ENCODE measurements at places on chromosomes 6 and 20. TPM values are rescaled to one million over a fixed set of nuclear protein-coding genes. Genes with fewer than 3 reads are reported as not detected.

- DNase-seq = no peak
These were observed 36.4 kb upstream of the SYNJ2 start for GRCh38 chr6:157944983-157945931.

Gene SLC35D3
- not detected for polyA plus RNA-seq

DNA sequence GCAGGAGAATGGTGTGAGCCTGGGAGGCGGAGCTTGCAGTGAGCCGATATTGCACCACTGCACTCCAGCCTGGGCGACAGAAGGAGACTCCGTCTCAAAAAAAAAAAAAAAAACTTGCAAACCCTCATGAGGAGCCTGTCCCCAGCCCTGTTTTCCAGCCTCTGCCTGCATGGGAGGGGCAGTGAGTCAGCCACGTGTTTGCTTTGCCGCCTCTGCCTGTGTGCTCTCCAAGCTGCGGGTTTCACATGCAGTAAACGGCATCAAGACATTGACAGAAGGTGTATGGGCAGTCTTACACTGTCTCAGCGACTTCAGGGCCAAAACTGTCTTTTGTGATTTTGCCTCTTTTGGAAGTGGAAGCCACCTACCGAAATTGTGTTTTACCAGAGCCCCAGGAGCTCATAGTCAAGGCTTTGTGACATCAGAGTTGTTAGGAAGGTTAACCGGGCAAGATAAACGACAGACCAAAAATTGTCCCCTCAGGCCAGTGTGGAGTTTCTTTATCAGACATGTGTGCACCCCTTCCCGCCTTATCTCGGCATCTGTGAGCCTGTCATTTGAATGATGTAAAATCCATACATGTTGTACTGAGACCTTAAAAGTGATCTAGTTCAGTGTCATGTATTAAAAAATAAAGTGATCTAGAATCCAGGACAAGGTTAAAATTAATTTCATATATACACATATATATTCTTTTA lies 52.9 kb downstream of the RPP40 start:
- DNase-seq = no peak

DNA sequence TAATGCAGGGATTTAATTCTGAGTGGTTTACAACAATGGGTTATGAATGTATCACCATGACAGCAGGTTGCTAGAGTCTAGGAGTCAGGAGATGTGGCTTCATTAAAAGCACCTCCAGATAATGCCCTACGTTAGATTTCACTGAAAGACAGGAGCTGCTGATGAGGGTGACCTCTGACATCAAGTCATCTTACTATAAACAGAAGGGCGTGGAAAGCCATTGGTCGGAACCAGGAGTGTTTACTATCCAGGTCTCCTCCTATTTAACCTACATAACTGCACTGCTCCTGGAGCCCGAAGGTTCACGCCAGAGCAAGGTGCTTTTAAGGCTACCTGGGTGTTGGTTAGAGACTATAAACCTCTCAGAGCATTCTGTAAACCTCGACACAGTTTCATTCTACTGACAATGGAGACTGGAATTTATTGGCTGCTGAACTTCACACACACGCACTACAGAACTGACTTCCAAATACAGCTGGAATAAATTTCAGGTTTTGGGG lies 128.7 kb downstream of the EYA4 start:
- no peak for DNase-seq

GRCh38 chr20:46568570-46569129 lies 18.2 kb upstream of the OCSTAMP start:
- DNase-seq = peak; percentile 87

GRCh38 chr6:37524025-37524969 lies 24.6 kb upstream of the CCDC167 start:
- DNase-seq = no peak

Gene FAM83D
- 20.0 TPM for polyA plus RNA-seq

DNA sequence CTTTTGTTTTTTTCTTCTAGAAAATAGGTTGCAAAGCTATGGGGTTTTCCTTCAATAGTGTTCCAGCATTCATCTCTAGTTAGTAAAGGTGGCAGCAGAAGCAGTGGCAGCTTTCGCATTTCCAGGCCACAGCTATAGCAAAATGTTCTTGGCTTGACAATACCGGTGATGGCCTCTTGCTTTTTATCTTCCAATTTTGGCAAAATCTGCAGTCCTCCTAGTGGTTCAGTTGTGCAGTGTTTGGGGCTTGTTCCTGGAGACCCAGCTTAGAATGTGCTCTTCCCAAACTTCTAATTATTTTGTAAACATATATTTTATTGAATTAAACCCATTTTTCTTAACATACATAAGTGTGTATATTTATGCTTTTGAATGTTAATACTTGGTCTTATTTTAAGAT lies 370.6 kb upstream of the MAN1A1 start:
- no peak for DNase-seq

GRCh38 chr6:5811997-5812396 lies 194.7 kb downstream of the NRN1 start:
- no peak for DNase-seq

Data from left kidney (tissue), 8 donors.